ENCODE measurements at places on chromosomes 7 and 10.

DNA sequence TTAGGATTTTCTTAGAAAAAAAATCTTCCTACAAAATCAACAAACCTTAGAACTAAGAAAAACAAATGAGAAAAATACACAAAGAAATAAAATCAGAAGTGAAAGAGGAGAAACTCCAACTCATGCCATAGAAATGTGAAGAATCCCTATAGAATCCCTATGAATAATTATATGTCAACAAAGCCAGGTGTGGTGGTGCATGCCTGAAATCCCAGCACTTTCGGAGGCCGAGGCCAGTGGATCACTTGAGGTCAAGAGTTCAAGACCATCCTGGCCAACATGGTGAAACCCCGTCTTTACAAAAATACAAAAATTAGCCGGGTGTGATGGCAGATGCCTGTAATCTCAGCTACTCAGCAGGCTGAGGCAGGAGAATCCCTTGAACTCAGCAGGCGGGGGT is 27.1 kb downstream of the ACSM6 start:
- no peak for DNase-seq

GRCh38 chr7:136336932-136337331 is 359.8 kb upstream of the MTPN start:
- no peak for DNase-seq

DNA sequence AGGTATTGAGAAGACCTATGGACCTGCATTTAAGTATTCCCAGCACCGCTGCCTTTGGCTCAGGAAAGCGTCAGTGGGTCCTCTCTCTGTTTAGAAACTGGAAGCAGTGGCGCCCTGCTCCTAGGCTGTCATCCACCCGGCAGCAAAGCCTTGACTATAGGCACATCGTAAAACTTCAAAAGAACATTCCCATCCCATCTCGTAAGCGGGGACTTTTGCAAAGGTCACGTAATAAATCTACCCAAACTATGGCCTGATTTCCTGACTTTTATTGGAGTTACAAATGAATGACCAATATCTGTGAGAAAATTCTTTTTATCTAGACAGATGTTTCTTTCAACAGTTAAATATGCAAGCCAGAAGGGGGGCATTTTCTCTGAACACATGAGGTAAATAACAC is 115.8 kb upstream of the TCERG1L start:
- no peak for DNase-seq

DNA sequence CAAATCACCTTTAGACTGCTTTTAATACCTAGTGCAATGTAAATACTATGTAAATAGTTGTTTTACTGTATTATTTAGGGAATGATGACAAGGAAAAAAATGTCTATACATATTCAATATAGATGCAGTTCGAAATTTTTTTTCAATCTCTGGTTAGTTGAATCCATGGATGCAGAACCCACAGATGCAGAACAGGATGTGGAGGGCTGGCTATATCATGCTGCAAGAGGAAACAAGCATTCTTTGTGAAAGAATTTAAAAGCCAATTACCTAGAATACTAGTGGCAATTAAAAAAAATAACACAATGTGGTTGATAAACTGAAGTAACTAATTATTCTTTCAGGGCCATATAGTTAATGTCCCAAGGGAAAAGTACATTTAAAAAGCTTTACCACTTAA is 170.4 kb downstream of the ZNF438 start:
- no peak for DNase-seq
